Activated CD8-positive, alpha-beta T cell treated with anti-CD3 and anti-CD28 coated beads, Interleukin-2, amount 10 ng/mL, durations not matched to agents 7 days and 5 days (primary cell): ENCODE measurements at places on chromosomes 3 and 15. TPM values are rescaled to one million over a fixed set of nuclear protein-coding genes. Genes with fewer than 3 reads are reported as not detected.
A peak's percentile ranks its signal among the peaks of the same experiment; 100 is the strongest.

GABRR3 gene
- not detected for total RNA-seq

SLC24A5 gene
- not detected for total RNA-seq

NT5DC2 gene
- 52.8 TPM for total RNA-seq

CCDC9B gene
- 0.84 TPM for total RNA-seq

TMEM40 gene
- total RNA-seq, result not detected

WDR93 gene
- total RNA-seq, result not detected

P2RY14 gene
- total RNA-seq, result 0.63 TPM

MYL3 gene
- not detected for total RNA-seq

INSYN1 gene
- total RNA-seq, result not detected

DNA sequence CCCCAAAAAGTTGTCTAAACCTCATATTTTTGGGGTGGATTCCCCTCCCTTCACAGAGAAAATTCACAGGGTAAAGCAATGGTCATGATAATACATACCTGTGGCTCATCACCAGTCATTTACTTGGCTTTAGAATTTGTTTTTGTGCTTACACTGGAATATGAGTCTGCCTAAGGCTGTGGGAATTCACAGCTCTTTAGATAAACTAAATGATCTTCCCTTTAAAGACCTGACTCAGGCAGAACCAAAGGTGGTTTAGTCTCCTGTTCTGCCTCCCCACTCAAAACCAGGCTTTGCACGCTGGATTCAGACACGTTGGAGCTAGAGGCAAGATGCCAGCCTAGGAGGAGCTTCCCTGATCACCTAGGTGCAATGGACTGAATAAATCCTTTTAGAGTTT is 40.3 kb upstream of the BNC1 start:
- DNase-seq, result no peak
- H3K4me1 ChIP-seq, result no peaks in the 10 kb centered on the region
- no peaks in the 10 kb centered on the region for H3K36me3 ChIP-seq

- no peaks in the 10 kb centered on the region for H3K27me3 ChIP-seq
- peaks cover 11% of the 10 kb centered on the region for H3K4me1 ChIP-seq
- no peak overlapping the region for H3K4me3 ChIP-seq
- no peaks in the 10 kb centered on the region for H3K36me3 ChIP-seq
- H3K27ac ChIP-seq, result no peak overlapping the region
- DNase-seq, result no peak
Measured at GRCh38 chr3:172622156-172622555, 88.7 kb downstream of the NCEH1 start.

DNA sequence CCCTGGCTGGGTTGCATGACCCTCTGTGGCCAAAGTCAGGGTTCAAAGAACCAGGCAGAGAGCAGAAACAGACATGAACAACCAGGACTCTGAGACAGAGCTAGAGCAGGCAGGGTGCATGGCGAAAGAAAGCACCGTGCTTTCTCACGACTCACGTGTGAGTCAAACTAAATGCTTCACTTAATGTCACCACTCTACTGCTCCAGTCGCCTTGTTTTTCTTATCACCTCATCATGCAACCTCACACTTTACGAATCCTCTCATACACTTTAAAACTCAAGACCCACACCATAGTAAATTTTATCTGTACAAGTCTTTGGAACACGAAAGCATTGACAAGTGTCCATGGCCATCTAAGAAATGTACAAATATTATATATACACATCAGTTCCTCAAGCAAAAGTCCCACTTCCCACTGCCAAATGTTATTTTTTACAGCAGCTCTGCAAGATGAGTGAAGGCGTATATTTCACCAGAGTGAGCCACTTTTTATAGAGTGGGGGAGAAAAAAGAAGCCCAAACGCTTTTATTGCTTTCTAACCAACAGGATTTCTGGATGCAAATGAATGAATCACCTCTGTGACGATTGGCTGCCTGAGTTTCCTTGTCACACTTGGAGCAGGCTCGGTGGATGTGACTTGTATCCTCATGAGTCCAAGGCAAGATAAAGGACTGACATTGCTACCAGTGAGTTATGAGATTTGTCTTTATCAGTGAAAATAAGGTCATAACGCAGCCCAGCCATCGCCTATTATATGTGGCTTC is 16.0 kb upstream of the MEGF11 start:
- H3K27ac ChIP-seq, result no peak overlapping the region
- peaks cover 1% of the 10 kb centered on the region for H3K4me1 ChIP-seq
- DNase-seq, result no peak
- no peak overlapping the region for H3K4me3 ChIP-seq
- no peaks in the 10 kb centered on the region for H3K36me3 ChIP-seq

DNA sequence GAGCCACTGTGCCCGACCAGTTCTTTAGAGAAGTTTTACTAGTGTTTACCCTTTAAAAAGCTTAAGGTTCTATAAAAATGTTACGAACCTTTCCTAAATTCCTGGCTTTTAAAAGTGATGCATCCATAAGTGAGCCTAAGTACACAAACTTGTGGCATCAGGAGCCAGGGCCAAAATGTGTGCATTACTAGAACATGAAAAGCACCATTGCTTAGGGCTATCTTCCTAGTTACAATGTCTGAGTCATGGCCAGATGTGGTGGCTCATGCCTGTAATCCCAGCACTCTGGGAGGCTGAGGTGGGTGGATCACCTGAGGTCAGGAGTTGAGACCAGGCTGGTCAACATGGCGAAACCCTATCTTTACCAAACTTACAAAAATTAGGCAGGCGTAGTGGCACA is 39.9 kb downstream of the LEO1 start:
- H3K27me3 ChIP-seq, result no peaks in the 10 kb centered on the region
- H3K4me1 ChIP-seq, result peaks cover 14% of the 10 kb centered on the region
- peaks cover 28% of the 10 kb centered on the region for H3K36me3 ChIP-seq

DNA sequence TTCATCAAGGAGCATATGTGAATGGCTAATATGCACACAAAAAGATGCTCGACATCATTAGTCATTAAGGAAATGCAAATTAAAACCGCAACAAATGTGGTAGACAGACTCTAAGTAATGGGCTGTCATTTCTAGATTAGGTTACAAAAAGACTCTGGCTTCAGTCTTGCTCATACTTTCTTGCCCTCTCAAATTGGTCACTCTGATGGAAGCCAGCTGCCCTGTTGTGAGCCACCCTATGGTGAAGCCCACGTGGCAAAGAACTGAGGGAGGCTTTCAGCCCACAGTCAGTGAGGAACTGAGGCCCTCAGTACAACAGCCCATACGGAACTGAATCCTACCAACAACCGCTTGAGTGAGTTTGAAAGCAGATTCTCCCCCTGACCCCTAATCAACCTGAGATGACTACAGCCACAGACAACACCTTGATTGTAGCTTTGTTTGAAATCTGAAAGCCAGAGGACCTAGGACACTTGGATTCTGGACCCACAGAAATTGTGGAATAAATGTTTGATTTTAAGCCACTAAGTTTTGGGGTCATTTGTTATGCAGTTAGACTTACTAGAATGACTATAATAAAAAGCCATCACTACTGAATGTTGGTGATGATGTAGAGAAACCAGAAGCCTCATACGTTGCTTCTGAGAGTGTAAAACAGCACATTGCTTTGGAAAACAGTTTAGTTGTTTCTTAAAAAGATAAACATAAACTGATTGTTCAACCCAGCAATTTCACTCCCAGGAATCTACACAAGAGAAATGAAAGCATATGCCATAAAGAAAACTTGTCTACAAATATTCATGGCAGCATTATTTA is 45.7 kb downstream of the EHHADH start:
- H3K36me3 ChIP-seq, result no peaks in the 10 kb centered on the region
- H3K27ac ChIP-seq, result no peak overlapping the region
- DNase-seq, result no peak
- no peaks in the 10 kb centered on the region for H3K27me3 ChIP-seq
- H3K4me3 ChIP-seq, result no peak overlapping the region

- H3K36me3 ChIP-seq, result peaks cover 14% of the 10 kb centered on the region
- H3K27me3 ChIP-seq, result peaks cover 13% of the 10 kb centered on the region
- H3K4me1 ChIP-seq, result peaks cover 54% of the 10 kb centered on the region
- no peak for DNase-seq
- no peak overlapping the region for H3K4me3 ChIP-seq
Measured at GRCh38 chr3:126908752-126909275, 74.1 kb upstream of the PLXNA1 start.

DNA sequence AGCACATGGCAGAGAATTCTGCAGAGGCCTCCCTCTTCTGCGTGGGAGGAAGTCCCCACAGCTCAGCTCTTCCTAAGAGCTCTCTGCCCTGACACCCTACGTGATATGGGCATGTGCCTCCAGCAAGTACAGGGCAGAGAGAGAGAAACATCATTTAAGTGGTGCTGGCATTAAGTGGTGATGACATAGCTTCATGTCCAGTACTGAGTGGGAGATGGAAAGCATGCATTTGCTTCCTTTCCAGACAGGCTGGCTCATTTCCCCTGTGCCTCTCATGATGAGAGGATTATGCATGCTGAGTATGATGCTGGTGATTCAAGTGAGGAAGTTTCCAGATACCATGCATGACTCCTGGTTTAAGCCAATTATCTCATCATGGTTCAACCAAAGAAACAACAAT is 26.9 kb downstream of the BFSP2 start:
- no peak overlapping the region for H3K4me3 ChIP-seq
- no peak overlapping the region for H3K27ac ChIP-seq

DNA sequence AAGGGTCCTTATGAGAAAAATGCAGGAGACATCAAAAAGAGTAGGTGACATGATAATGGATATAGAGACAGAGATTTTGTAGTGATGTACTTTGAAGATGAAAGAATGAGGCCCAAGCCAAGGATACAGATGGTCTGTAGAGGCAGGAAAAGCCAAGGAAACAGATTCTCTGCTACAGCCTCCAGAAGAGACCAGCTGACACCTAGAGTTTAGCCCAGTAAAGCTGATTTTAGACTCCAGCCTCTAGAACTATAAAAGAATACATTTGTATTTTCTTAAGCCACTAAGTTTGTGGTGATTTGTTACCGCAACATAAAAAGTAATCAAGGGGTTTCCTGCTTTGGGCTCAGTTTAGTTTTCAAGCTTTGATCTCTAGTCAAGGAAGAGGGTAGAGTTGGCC is 64.8 kb downstream of the STRIT1 start:
- no peaks in the 10 kb centered on the region for H3K36me3 ChIP-seq
- DNase-seq, result no peak
- H3K27ac ChIP-seq, result no peak overlapping the region

GRCh38 chr3:130732501-130732900 is 14.1 kb downstream of the PIK3R4 start:
- H3K27me3 ChIP-seq, result no peaks in the 10 kb centered on the region
- no peak overlapping the region for H3K27ac ChIP-seq
- H3K36me3 ChIP-seq, result peaks cover 13% of the 10 kb centered on the region
- no peaks in the 10 kb centered on the region for H3K4me1 ChIP-seq

- H3K36me3 ChIP-seq, result no peaks in the 10 kb centered on the region
- H3K4me3 ChIP-seq, result no peak overlapping the region
- no peak overlapping the region for H3K27ac ChIP-seq
Measured at GRCh38 chr3:72977060-72977808, 19.4 kb upstream of the PPP4R2 start.

- H3K4me3 ChIP-seq, result no peak overlapping the region
- H3K27ac ChIP-seq, result no peak overlapping the region
- H3K27me3 ChIP-seq, result no peaks in the 10 kb centered on the region
- DNase-seq, result no peak
- peaks cover 9% of the 10 kb centered on the region for H3K36me3 ChIP-seq
Measured at GRCh38 chr3:105539897-105540296, 173.2 kb downstream of the ALCAM start.

DNA sequence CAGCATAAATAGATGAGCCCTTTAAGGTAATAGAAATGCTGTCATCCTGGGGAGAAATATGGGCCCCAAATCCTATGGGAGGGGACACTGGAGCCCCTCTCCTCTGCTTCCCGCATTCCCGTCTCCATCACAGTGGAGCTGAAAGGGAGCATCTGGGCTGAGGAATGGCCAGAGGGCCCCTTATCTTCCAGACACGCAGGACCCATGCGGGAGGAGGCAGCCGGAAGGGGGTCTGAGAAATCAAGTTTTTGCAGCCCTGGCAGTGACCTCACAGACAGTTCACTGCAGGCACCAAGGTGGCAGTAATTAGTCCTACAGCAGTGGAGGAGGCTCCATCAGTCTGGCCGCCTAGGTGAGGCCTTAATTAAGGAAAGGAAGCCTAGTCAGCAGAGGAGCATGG is 80.2 kb downstream of the RAB11A start:
- H3K27ac ChIP-seq, result no peak overlapping the region
- no peak overlapping the region for H3K4me3 ChIP-seq
- H3K27me3 ChIP-seq, result peaks cover 17% of the 10 kb centered on the region
- no peaks in the 10 kb centered on the region for H3K36me3 ChIP-seq

GRCh38 chr3:150365132-150365604 is 42.9 kb upstream of the TSC22D2 start:
- no peak overlapping the region for H3K27ac ChIP-seq
- no peaks in the 10 kb centered on the region for H3K4me1 ChIP-seq
- H3K4me3 ChIP-seq, result no peak overlapping the region
- DNase-seq, result no peak

GRCh38 chr3:112561484-112561733 is 353 bp downstream of the ATG3 start:
- H3K36me3 ChIP-seq, result peaks cover 29% of the 10 kb centered on the region
- H3K4me1 ChIP-seq, result peaks cover 29% of the 10 kb centered on the region
- DNase-seq, result no peak
- peak overlapping the region; percentile 94 for H3K4me3 ChIP-seq
- peak overlapping the region; percentile 97 for H3K27ac ChIP-seq

GRCh38 chr15:50627351-50628055 is 59.1 kb downstream of the TRPM7 start:
- no peak overlapping the region for H3K4me3 ChIP-seq
- peaks cover 27% of the 10 kb centered on the region for H3K36me3 ChIP-seq
- H3K4me1 ChIP-seq, result no peaks in the 10 kb centered on the region
- H3K27me3 ChIP-seq, result no peaks in the 10 kb centered on the region
- no peak overlapping the region for H3K27ac ChIP-seq

- no peaks in the 10 kb centered on the region for H3K27me3 ChIP-seq
- H3K4me1 ChIP-seq, result no peaks in the 10 kb centered on the region
- H3K27ac ChIP-seq, result no peak overlapping the region
- no peaks in the 10 kb centered on the region for H3K36me3 ChIP-seq
- no peak for DNase-seq
Measured at GRCh38 chr3:35780800-35781199, 141.5 kb downstream of the ARPP21 start.

- H3K36me3 ChIP-seq, result no peaks in the 10 kb centered on the region
- H3K4me3 ChIP-seq, result no peak overlapping the region
Measured at GRCh38 chr3:155500194-155500818, 206.8 kb upstream of the STRIT1 start.

DNA sequence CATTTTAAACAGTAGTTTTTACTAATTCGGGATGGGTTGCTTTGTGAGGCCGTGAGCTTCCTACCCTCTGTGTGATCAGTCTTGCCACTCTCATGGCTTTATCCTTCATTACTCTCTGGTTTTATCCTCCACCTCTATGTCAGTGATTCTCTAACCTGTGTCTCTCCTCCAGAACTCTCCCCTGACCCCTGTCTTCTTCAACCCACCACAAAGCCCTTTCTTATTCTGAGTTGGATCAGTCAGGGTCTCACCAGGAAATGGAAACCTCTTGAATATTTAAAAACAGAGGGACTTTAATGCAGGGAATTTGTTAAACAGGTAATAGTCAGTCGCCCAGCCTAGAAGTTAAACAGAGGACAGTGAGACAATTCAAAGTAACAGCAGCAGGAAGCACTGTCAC is 64.2 kb upstream of the ADPGK start:
- peaks cover 21% of the 10 kb centered on the region for H3K27me3 ChIP-seq
- H3K4me1 ChIP-seq, result peaks cover 7% of the 10 kb centered on the region
- H3K27ac ChIP-seq, result no peak overlapping the region
- DNase-seq, result no peak
- no peak overlapping the region for H3K4me3 ChIP-seq
- no peaks in the 10 kb centered on the region for H3K36me3 ChIP-seq
